ENCODE measurements at places on chromosomes 2 and 18. TPM values are rescaled to one million over a fixed set of nuclear protein-coding genes. Genes with fewer than 3 reads are reported as not detected.

The EIPR1 gene
- total RNA-seq: 40.6 TPM

The MOGAT1 gene
- not detected for total RNA-seq

GRCh38 chr2:105294844-105295481, 34.6 kb downstream of the TGFBRAP1 start:
- H3K4me3 ChIP-seq: no peak overlapping the region
- peaks cover 27% of the 10 kb centered on the region for H3K36me3 ChIP-seq
- H3K27ac ChIP-seq: no peak overlapping the region
- DNase-seq: no peak
- no peaks in the 10 kb centered on the region for H3K4me1 ChIP-seq
- H3K27me3 ChIP-seq: no peaks in the 10 kb centered on the region

DNA sequence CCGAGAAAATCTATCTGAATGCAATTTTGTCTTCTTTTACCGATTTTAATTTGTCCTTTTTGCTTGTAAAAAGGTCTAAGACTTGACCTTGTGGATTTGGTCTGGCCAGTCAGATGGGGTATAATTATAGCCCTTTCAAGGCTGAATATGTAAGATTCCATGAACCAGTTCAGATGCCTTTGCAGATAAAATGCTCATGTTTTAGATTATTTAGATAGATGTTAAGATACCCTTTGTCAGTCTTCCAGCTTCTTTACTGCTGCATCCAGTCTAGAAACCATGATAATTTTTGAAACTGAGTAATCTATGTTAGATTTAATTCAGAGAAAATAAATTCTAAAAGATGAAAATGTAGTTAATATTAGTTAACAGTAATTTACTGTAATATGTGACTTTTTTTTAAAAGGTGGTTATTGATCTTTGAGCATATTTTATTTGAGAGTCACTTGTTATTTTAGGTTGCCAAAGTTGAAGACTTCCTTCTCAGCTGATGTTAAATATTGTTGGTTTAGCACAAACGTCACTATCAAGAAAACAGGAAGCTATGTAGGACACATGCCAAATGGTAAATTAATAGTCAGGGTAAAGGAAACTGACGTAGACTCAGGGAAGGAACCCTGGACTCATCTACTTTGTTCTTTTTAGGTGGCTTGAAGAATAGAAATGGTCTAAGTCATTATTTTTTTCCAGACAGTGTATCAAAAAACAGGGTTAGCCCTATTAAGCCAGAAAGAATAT, 29.8 kb downstream of the BABAM2 start:
- H3K27ac ChIP-seq: peak overlapping the region; percentile 2
- no peaks in the 10 kb centered on the region for H3K36me3 ChIP-seq
- H3K4me3 ChIP-seq: no peak overlapping the region
- no peaks in the 10 kb centered on the region for H3K27me3 ChIP-seq

DNA sequence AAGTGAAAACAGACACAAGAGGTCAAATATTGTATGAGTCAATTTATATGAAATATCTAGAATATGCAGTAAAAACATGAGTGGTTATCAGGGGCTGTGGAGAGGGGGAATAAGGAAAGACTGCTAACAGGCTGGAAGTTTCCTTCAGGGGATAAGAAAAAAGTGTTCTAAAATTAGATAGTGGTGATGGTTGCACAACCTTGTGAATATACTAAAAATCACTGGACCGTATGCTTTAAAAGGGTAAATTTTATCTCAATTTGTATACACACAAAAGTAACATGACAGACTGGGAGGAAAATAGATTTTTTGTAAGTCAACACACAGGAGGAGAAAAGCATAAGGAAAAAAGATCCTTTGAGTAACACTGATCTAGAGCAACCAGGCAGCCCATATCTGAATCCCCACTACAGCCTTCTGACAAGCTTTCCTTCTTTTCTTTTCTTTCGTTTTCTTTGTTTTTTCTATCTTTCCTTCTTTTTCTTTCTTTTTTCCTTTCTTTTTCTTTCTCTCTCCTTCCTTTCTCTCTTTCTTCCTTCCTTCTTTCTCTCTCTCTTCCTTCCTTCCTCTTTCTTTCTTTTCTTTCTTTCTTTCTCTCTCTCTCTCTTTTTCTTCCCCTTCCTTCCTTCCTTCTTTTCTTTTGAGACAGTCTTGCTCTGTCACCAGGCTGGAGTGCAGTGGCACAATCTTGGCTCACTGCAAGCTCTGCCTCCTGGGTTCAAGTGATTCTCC, 95.4 kb downstream of the AAK1 start:
- no peak overlapping the region for H3K27ac ChIP-seq
- DNase-seq: no peak
- no peaks in the 10 kb centered on the region for H3K27me3 ChIP-seq
- no peaks in the 10 kb centered on the region for H3K36me3 ChIP-seq
- H3K4me3 ChIP-seq: no peak overlapping the region
- peaks cover 5% of the 10 kb centered on the region for H3K4me1 ChIP-seq

DNA sequence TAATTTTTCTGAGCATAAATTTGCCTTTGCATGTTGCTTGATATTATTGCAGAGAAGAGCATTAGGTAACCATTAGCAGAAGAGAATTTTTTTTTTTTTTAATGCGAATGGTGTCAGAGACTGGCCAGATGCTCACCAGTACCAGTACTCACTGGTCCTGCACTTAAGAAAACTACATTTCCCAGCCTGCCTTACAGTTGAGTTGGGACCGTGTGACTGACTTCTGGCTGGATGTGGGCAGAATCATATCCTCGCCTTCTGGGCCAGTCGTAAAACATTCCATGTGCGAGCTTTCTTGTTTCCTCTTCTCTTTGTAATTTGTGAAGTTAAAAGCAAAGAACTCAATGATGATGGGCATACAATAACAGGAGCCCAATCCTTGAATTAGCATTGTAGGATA, 132.4 kb downstream of the LRRC30 start:
- no peaks in the 10 kb centered on the region for H3K4me1 ChIP-seq
- DNase-seq: no peak
- H3K4me3 ChIP-seq: no peak overlapping the region
- H3K36me3 ChIP-seq: no peaks in the 10 kb centered on the region
- no peak overlapping the region for H3K27ac ChIP-seq

- no peaks in the 10 kb centered on the region for H3K36me3 ChIP-seq
- H3K4me3 ChIP-seq: no peak overlapping the region
Measured at GRCh38 chr2:10770956-10771750, 41.4 kb downstream of the PDIA6 start.

GRCh38 chr2:197138506-197138905, 172.1 kb downstream of the ANKRD44 start:
- no peaks in the 10 kb centered on the region for H3K27me3 ChIP-seq
- no peaks in the 10 kb centered on the region for H3K36me3 ChIP-seq
- no peak for DNase-seq
- H3K4me1 ChIP-seq: peaks cover 28% of the 10 kb centered on the region
- H3K27ac ChIP-seq: no peak overlapping the region

DNA sequence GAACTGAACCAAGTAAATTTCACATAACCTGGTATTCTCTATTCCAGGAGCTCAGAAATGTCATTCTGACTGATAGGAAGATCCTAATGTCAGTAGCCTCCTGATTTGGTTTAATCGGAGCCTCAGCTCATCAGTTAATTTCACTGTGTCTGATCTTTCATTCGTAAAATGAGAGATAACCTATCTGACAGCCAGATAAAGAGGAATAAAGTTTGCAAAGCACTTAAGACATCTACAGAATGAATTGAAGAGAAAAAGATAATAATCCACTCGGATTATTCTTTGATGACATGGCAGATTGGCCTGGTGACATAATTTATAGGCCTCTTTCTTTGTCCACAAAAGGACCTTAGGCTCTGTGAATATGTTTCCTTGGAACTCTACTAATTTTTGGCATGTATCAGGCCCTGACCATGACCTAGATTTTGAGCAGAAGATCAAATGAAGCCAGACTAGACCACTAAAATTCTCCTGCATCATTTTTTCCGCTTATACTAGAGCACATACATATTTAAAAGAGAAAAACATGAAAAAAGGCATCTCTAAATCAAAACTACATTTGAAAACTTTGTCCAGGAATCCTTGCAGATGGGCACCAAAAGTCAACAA, 312.4 kb downstream of the MTX2 start:
- H3K27me3 ChIP-seq: no peaks in the 10 kb centered on the region
- no peak overlapping the region for H3K27ac ChIP-seq
- H3K36me3 ChIP-seq: no peaks in the 10 kb centered on the region
- H3K4me3 ChIP-seq: no peak overlapping the region
- no peak for DNase-seq

GRCh38 chr2:181041661-181042060, 61.3 kb downstream of the UBE2E3 start:
- no peaks in the 10 kb centered on the region for H3K27me3 ChIP-seq
- H3K36me3 ChIP-seq: no peaks in the 10 kb centered on the region
- H3K4me1 ChIP-seq: no peaks in the 10 kb centered on the region

Data from thoracic aorta (tissue), 2 donors.